ENCODE measurements at places on chromosomes 12 and 14.

DNA sequence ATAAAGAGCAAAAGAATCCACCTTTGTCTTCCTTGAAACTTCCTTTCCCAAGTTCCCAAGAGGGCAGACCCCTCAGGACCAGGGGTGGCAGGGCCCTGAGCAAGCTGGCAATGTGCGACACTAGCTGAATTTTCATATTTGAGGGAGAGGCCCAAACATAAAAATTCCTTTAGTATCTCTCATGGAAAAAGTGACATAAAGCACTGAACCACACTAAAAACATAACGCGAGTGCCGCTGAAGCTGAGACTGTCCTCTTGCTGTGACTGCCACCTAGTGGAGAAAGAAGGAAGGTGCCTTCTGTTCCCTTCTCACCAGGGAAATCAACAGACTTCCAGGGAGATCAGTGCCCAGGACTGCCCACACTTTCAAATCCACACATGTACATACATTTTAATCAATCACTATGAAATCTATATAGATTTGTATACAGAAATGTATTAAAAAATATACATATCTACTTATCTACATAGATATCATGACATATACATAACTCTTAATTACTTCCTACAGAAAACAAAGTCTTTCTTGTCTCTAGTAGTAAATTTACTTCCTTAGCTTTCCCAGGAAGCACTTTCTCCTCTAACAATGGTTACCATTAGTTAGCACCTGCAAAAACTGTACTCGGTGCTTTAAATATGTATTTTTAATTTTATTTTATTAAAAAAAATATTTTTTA, 53.8 kb downstream of the SSH1 start:
- no peak for DNase-seq

DNA sequence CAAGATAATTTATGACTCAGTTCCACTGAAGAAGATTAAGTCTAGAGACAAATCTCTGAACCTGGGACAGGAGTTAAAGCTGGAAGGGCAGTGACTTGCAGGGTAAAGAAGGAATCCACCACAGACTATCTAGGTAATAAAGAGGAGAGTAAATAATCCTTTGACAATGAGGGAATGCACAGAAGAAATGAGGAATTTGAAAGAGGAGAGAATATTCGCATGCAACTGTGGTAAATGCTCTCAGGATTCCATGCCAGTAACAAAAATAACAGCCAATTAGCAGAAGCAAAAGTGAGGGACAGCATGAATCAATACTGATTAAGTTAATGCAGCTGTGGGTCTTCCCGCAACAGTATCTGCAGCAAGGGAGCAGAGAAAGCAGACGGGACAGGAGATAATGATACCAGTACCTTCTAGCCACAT, 77.0 kb downstream of the KITLG start:
- no peak for DNase-seq

DNA sequence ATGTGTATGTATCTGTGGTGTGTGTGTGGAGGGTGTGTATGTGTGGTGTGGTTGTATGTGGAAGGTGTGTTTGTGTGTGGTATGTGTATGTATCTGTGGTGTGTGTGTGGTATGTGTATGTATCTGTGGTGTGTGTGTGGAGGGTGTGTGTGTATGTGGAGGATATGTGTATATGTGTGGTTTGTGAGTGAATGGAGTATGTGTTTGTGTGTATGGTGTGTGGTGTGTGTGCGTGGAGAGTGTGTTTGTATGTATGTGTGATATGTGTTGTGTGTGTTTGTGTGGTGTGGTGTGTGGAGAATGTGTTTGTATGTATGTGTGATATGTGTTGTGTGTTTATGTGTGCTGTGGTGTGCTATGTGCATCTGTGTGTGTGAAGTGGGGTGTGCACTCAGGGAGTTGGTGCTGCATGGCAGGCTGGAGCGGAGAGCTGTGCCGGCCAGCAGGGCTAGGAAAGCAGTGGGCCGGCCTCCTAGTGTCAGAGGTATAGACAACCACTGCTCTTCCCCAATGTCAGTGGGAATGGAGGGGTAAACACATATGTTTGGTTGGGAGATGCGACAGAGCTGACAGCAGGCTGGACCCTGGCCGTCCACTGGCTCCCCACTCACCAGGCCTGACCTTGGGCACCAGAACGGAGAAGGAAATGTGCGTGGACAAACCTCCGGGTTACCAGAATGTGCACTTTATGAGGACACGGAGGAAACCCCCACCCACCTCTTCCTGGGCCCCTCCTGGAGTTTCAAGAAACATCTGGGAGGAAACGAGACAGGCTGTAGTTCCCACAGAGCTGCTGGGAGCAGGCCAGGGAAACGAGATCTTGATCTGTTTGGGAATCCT, 60.7 kb downstream of the CLMN start:
- no peak for DNase-seq

- DNase-seq: no peak
Measured at GRCh38 chr12:30308010-30308717, 387.5 kb downstream of the IPO8 start.

DNA sequence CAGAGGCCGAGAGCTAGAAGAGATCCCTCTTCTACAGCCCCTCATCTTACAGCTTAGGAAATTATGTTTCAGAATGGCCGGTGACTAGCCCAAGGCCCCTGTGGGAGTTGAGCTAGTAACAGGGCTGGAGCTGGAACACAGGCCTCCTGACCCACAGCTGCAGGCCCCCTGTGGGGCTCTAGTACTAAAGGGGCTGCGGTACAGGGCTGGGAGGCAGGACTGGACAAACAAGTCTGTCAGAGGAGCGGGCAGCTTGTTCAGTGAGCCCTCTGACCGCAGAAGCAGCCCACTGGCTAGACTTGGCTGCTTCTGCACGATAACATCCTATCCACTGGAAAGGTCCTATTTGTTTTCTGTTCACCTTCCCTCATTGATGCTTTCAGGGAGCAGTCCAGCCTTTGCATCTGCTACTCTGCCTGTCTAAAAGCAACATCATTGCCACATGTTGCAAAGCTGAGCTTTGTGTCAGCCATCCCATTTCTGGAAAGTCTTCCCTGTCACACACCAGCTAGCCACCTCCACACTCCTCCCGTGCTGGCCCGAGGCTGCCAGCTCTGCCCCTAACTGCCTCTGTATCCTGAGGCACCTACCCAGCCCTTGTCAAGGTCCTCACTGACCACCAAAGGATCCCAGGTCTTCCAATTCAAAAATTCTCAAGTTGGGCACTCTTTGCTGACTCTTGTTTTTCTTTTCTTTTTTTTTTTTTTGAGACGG, 10.2 kb downstream of the PSMC1 start:
- no peak for DNase-seq

DNA sequence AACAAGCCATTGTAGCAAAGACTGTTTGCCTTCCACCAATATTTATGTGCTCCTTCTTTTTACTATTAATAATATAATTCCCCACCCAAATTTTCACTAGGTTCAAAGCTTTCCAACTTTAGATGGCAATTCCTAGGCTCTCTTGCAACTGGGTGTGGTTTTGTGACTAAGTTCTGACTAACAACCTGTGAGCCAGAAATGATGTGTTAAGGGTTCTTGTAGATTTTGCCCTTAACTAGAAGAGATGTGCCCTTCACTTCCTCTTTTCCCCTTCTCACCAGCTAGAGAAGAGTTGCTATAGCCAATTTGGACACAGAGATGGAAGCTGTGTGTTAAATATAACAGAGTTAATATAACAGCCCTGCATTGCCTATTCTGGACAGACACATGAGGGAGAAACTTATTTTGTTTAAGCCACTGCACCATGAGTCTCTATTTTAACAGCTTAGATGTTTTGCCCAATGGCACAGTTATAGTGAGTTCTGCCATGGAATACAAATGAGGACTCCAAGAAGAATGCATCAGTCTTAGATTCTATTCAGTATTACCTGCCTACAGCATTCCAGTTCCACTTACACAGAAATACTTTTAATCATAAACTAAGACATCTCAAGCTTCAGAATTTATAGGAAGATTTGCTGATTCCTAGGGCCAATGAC, 216.2 kb downstream of the DUSP6 start:
- no peak for DNase-seq

GRCh38 chr12:15956413-15957185, 45.5 kb downstream of the DERA start:
- no peak for DNase-seq

DNA sequence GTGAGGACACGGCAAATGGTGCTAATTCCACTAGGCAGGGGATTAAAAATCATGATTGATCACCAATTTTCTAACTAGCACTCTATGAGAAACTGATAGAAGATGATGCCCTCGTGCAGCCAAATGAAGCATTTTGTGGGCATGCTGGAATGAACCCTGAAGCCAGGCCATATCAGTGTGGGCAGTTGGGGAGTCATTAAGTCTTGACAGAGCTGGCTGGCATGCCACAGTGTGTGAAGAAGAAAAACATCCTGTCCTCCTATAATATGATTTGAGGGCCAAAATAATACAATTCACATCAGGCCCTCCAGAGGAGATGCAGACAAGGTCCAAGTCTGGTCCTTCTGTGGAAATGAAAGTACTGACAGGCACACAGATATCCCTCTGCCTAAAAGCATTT, 107.1 kb downstream of the TMTC1 start:
- no peak for DNase-seq

DNA sequence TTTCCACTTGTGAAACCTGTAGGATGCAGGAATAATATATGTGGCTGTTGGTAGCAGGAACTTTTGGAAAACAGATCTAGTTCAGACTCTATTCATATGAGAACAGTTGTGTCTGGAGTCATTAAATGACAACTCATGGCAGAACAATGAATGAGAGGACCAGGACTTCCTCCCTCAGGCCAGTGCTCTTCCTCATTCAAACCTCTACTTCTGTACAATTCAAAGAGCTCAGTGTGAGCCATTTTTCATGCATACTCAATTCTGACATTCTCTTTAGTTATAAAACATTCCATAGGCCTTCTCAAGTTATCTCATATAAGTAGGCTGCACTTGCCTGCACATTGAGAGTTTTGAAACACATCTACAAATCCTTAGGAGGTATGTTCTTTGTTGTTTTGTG, 1526.6 kb upstream of the FLRT2 start:
- no peak for DNase-seq

GRCh38 chr12:92570056-92570753, 132.6 kb upstream of the PLEKHG7 start:
- DNase-seq: no peak

GRCh38 chr12:132222096-132222807, 78.0 kb downstream of the NOC4L start:
- peak; percentile 22 for DNase-seq

DNA sequence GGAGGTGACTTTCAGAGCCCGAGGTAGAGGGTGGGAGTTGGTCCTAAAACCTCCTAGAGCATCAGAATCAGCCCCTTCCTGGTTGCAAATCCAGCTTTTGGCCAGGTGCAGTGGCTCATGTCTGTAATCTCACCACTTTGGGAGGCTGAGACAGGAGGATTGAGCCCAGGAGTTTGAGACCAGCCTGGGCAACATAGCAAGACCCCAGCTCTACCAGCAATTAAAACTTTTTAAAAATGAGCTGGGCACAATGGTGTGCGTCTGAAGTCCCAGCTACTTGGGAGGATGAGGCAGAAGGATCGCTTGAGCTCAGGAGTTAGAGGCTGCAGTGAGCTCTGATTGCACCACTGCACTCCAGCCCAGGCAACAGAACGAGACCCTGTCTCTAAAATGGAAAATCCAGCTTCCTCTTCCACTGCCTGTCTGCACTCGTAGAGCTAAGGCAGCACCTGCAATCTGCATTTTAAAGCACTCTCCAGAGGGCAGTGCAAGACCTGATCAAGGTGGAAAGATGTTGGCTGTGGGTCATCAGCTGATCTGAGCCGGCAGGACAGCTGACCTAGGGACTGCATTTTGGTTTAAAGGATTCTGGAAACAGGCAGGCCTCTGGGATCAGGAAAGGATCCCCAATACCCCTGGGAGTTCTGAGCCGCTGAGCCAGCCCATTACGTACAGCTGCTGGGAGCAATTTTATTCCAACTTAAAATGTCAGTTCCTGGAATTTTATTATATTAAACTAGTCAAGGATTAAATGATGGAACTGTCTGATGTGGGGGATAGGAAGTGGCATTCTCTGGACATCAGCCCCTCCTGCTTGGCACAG, 1.8 kb upstream of the TESC start:
- DNase-seq: no peak

Data from left ventricle myocardium superior (tissue), 1 donor.